Pulmonary artery endothelial cell (primary cell): ENCODE measurements at places on chromosomes 5 and 9.

GRCh38 chr9:81855538-81855937, 72.7 kb upstream of the SPATA31D4 start:
- DNase-seq = no peak

GRCh38 chr5:97209343-97209742, 26.3 kb upstream of the RIOK2 start:
- no peak for DNase-seq

- DNase-seq = peak; percentile 1
Measured at GRCh38 chr5:63131626-63132285, 553.1 kb downstream of the LRRC70 start.

- DNase-seq = no peak
Measured at GRCh38 chr5:56415356-56415765, 182.2 kb upstream of the ANKRD55 start.

- DNase-seq = no peak
Measured at GRCh38 chr9:110975969-110976368, 62.3 kb downstream of the LPAR1 start.

- DNase-seq = no peak
Measured at GRCh38 chr9:135696446-135696845, 2.8 kb downstream of the SOHLH1 start.

- DNase-seq = no peak
Measured at GRCh38 chr5:95922798-95923197, 38.9 kb downstream of the ELL2 start.
